ENCODE measurements at places on chromosomes 13 and 19. TPM values are rescaled to one million over a fixed set of nuclear protein-coding genes. Genes with fewer than 3 reads are reported as not detected.

Gene CCDC169
- 8.1 TPM for total RNA-seq

Gene ZNF837
- 6.0 TPM for total RNA-seq

Gene MBD3L2
- total RNA-seq, result not detected

Gene ATP1A3
- total RNA-seq, result 0.19 TPM

Gene ZNF93
- 23.3 TPM for total RNA-seq

Gene GNG8
- not detected for total RNA-seq

Measured in LHCN-M2 (cell line).